Spinal cord (tissue), 10 donors: ENCODE measurements at places on chromosomes 1 and 21.

DNA sequence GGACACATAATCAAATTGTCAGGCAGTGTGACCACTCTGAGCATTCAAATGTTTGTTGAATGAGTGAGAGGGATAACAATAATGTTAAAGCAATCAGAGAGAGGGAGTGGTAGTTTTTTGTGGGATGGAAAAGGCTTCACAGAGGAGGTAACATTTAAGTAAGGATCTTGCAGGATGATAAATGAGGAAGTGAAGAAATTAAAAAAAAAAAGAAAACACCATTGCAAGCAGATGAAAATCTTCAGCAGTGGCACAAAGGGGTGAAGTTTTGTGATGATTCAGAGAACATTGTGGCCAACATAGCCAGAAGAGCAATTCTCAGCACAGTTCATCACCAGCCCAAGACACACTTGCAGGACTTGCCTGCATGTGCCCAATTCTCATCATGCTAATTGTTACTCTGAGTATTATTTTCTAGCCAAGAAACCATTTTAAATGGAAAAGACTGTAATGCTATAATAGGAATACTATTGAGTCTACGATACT, 35.0 kb downstream of the OVGP1 start:
- DNase-seq: no peak

DNA sequence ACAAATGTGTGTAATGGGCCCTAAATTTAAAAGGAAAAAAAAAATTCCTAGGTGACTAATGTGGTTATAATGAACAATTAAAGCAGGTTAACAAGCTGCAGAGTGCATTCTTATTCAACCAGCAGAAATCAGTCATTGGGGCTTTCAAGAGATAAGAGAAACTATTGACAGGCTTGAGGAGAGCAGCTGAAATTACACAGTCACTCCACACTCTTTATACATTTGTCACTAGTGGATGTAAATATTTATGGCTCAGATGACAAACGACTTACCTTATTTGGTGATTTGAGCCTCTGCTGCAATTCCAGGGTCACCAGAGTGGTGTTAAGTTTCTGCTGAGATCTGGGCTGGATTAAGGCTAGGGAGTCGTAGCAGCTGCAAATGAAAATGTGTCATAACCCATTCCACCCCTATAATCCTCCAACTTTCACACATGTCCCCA, 896.3 kb downstream of the TTLL7 start:
- no peak for DNase-seq

DNA sequence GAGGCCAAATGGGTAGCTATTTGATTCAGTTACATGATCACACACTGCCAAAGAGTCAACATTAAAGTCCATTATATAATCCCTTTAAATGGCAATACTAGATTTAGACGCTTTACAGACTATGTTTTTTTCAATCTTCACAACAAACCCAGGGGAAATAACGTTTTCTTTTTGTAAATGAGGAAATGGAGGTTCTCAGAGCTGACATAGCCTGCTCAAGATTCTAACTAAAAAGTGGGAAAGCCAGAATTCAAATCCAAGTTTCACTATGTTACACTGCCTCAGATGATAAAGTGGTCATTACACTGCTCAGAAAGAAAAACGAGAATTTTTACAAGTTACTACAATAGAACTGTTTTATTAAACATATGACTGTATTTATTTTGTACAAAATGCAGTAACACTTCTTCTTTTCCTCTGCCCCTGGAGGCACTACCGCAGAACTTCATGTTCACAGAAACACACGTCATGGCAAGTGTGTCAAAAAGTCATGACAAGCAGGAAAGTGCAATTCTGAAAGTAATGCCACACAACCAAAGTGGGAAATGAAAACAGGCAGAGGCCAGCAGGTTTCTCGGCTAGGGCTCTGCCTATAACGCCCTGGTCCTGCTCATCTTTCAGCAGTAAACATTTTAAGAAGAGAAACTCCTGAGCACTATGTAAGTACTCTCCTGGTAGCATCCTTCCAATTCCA, 19.0 kb downstream of the THEMIS2 start:
- DNase-seq: no peak

DNA sequence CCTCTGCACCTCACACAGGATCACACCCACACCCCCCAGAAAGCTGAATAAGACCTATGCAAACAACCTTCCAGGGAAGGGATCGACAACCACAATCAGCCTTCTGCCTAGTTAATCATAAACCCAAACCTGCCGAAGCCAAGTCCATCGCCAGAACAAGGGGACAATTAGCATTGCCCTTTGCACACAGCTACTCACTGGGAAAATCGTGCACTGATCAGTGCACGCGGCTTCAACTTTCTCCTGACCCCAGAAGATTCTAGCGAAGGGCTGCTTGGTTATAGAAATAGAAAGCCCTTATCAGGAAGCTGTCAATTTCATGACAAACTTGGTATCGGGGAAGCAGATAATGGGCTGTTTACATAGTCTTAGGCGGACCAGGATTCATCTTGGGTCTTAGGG, 29.5 kb downstream of the RUNX1 start:
- no peak for DNase-seq

- DNase-seq: peak; percentile 64
Measured at GRCh38 chr1:240706150-240706935, 94.4 kb upstream of the GREM2 start.

- DNase-seq: peak; percentile 27
Measured at GRCh38 chr1:92240034-92240433, 22.3 kb downstream of the C1orf146 start.

DNA sequence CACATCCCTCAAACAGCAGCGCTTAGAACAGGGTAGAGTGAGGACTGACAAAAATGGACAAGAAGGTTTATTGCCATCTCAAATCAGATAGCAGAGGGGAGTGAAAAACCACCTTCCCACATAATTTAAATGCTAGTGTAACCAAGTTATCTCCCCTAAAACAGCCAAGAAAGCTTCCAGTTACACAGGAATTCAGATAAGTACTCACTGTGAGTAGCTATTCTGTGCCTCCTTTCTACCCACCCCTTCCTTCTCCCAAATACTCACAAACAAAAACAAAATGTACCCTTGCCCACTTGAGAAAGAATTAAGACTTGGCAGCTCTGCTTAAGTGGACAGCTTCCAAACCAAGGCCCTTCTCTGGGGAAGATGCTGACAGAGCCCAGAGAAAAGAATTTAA, 9.1 kb downstream of the OTUD7B start:
- DNase-seq: no peak

DNA sequence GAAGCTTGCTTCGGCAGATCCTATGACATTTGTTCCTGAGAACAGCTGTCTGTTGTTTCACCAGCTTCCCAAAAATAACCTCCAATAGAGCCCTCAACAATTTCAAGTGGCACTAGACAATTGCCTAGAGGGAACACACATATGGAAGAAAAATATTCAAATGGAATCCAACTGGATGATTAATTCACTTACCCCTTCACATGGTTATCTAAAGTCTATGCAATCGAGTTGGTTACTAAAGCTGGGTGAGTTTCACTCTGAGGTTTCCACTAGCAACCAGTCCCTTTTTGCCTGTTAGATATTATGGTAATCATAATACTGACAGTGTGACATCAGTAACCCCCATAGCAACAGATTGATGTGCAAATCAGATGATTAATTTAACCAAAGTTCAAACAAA, at the start of gene LEMD1:
TSS of gene LEMD1 (minus strand) at position 259 of the 400 bp plus-strand sequence. CDS start 1,520 bp downstream, outside the sequence.
- DNase-seq: no peak

DNA sequence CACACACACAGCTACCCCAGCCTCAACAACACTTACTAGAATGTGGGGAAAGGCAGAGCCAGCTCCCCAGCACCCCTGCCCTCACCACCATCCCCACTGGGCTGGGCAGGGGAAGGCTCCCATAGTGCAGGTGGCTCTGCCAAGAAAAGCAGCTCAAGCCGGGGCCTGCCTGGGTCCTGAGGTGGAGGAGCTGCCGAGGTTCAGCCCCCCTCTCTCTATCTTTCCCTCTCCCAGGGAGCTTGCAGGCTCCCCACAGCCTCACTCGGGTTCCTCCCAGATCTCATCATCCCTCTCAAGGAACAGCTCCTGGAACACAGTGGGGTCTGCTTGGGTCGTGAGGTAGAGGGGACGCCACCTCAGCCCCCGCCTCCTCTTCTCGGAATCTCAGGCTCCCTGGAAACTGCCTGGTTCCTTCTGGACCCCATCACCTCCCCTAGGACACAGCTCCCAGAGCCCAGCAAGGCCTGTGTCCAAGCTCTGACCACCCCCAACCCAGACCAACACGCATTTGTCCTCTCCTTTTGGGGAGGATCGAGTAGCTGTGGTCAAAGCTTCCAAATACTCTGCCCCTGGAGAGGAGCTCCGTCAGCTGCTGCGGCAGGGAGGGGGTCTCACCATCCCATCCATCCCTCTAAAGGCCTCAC, 704 bp downstream of the S100A16 start:
- peak; percentile 39 for DNase-seq

GRCh38 chr1:79777481-79778219, 771.1 kb upstream of the ADGRL4 start:
- DNase-seq: no peak

DNA sequence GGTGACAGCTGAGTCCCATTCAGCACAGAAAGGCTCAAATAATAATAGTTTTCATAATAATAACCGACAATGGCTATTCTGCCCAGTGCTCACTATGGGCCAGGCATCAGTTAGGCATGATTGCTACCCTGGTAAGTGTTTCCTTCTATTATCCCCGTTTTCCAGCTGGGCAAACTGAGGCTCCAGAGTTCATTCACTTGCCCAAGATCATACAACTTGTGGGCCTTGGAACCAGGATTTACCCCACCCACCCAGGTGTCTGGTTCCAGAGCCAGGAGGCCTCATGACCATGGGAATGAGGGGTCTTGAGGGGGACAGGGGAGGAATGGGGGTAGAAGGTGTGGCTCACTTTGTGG, 518 bp downstream of the PLOD1 start:
- DNase-seq: no peak

DNA sequence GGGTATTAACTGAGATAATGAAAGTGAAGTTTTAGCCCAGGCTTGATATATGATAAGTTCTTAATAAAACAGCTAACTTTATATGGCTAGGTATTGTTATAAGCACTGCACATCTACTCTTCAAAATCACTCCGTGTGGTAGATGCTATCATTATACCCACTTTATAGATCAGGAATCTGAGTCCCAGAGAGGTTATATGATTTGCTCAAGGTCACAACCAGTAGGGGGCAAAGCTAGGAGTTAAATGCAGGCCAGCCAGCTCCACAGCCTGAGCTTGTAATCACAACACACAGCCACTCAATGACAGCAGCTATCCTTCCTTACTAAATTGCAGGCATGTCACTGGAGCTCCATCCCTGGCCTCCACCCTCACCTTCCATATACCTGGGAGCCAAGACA, 115.8 kb downstream of the CAPN8 start:
- DNase-seq: no peak

DNA sequence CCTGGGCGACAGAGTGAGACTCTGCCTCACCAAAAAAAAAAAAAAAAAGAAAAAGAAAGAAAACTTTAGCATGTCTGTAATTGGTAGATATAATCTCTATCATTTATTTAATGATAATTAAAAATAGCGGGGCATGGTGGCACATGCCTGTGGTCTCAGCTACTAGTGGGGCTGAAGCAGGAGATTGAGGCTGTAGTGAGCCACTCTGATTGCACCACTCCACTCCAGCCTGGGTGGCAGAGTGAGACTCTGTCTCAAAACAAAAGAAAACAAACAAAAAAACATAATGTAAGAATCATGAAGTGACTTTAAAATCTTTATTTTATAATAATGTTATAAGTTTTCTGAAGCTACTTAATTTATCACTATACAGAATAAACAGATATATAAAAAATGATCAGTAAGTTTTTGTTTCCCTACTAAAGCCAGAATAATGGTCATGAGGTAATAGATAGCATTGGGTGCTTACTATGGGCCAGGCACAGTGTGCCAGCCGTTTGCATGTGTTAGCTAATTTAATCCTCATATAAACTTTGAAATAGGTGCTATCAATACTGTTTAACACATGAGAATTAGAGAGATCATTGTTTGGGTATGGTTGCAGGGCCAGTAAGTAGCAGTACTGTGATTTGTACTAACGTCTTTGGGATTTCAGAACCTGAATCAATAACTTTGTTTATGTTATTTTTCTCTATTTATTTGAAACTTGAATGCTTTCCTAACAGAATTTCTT, 23.8 kb downstream of the CLIC4 start:
- no peak for DNase-seq

DNA sequence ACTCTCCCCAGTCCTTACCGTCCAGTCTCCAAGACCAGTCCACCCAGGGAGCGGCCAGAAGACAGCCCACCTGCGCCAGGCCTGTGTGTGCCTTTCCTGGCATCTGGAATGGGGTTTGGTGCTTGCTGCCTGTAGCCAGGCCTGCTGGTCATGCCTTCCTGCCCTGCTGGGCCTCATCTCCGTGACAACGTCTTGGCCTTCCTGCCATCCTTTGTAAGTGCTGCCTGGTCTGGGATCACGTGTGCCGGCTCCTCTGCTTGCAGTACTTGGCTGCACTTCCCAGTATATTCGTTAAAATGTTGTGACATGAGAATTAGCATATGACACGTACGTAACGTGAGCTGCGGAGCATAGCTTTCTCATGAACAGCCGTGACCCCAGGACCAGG, 145.3 kb upstream of the COL6A1 start:
- DNase-seq: peak; percentile 68

DNA sequence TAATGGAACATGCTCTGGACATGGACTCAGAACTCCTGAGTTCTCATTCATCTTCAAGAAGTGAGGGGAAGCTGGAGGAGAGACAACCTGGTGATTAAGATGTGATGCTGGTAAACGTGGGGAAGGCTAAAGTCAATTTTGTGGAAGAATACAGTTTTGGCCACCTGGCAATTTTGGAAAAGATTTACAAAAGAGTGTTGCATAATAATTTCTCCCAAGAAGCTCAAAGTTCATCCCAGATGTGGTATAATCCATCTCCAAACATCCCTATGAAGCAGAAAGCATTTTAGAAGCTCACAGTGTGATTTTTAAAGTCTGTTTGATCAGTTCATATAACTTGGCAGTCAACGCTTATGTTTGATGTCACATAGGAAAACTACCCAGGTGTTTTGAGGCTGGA, 208.7 kb downstream of the LMX1A start:
- DNase-seq: no peak

DNA sequence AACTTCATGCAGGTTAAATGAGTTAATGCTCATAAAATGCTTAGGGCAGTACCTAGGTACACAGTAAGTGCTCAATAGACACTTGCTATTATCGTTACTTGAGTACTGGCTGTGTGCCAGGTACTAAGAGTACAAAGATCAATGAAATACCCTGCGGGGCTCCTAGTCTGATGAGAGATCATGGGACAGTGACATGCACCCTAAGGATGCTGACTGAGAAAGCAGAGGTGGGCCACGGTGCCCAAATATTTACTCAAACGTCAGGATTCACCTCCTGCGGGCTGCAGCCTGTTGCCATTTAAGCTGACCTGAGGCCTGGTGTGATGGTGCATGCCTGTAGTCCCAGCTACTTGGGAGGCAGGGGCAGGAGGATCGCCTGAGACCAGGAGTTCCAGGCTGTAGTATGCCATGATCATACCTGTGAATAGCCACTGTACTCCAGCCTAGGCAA, 19.8 kb upstream of the LUZP1 start:
- DNase-seq: no peak

DNA sequence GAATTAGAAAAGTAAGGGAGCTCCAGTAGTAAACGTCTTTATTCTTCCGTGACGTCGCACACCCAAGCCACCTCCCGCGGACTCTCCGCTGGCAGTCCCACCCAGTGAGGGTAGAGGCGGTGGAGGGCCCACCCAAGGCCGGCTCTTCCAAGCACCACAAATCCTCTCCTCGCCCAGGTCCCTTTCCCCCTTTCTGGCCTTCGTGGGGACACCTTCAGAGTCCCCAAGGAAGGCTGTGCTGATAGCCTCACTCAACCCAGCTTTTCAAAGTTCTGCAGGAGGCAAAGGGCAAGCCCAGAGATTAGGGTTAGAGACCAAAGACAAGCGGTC, 349 bp upstream of the GPN2 start:
- DNase-seq: no peak
